ENCODE measurements at places on chromosomes 7 and 10. TPM values are rescaled to one million over a fixed set of nuclear protein-coding genes. Genes with fewer than 3 reads are reported as not detected.

DNA sequence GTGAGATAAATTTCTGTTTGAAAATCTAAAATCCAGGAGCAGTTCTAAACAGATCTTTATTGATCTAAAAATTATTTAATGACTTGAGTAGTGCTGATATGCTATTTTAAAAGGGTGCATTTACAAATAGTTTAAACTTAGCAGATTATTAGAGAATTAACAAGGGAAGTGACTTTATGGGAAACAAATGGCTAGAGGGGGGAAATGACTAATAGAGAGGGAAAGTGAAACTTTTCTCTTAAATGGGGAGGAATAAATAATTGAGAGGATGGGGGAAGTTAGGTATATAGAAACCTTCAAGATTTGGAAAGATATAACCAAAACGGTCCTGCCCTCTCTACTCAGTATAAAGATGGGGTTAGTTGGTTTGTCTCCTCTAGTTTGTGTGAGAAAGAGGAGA is 90.1 kb upstream of the ARMC3 start:
- no peak for DNase-seq

RBM20 gene
- total RNA-seq, result 10.5 TPM

DNA sequence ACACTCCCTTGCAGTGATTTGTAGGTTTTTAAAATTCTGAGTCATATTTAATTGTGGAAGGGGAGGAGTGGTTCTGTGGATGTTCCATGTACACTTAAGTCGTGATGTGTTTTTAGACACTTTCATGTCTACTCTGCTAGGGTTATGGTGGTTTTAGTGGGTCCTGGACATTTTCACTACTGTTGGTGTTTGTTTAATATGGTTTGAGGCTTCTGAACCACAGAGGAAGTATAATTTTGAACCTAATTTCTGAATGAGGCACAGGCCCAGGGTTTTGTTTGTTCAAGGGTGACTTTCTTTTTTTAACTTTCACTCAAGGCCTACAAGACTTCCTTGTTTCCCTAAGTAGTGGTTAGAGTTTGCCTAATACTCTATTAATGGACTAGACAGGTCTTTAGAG is 13.3 kb downstream of the SLC26A5 start:
- no peak for DNase-seq

DNA sequence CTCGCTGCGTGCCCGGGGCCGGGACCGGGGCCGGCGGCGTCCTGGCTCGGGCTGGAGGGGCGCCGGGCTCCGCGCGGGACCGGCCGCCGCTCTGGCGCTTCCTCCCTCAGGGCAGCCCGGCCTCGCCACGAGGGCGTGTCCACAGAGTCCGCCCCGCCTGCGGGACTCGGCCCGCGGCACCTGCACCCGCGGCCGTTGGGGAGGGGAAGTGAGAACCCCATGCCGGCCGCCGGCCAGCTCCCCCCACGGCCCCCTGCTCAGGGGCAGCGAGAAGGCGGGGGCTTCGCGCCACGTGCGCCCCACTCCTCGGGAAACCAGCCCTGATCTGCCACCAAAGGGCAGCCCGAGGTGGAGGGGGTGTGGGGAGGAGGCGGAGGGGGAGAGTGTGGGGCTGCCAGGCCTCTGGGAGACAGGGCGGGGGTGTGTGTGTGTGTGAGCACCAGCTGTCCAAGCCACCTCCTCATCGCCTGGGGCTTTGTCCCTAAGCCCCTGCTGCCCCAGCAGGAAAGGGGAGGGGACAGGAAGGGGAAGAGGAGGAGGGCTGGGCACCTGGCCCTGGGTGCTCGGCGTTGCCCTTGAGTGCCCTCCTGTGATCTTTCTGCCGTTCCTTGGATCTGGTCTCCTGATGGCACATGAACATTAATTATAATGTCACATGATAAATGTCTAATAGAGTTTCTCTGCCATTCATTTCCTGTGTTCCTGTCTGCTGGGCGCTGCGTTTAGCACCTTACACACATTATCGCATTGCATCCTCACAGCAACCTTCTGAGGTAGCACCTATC is at the start of gene PIK3AP1:
TSS of gene PIK3AP1 (minus strand) at position 93 of the 785 bp plus-strand sequence. CDS start 120 bp downstream, outside the sequence.
- peak; percentile 79 for DNase-seq

GPR146 gene
- total RNA-seq, result 9.2 TPM

TSPAN15 gene
- 150 TPM for total RNA-seq

FBXL13 gene
- 6.8 TPM for total RNA-seq

KNDC1 gene
- 0.14 TPM for total RNA-seq

DNA sequence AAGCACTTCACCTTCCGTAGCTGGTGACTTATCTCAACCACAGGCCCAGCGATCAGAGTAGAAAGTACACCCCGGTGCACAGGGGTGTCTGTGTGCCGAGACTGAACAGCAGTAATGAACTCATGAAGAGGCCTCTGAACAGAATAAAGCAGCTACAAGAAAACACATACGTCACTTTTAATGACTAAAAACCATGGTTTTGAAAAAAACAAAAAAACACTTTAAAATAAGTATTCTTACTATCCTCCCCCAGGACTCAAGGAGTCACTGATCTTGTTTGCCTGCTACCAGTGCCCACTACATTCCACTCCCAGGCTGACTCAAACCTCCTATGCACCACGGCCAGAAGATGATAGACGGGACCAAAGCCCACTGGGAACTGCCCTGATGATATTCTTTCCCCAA is 53.8 kb downstream of the NCAPG2 start:
- no peak for DNase-seq

- DNase-seq, result peak; percentile 49
Measured at GRCh38 chr7:15832996-15833395, 146.5 kb upstream of the MEOX2 start.

DNA sequence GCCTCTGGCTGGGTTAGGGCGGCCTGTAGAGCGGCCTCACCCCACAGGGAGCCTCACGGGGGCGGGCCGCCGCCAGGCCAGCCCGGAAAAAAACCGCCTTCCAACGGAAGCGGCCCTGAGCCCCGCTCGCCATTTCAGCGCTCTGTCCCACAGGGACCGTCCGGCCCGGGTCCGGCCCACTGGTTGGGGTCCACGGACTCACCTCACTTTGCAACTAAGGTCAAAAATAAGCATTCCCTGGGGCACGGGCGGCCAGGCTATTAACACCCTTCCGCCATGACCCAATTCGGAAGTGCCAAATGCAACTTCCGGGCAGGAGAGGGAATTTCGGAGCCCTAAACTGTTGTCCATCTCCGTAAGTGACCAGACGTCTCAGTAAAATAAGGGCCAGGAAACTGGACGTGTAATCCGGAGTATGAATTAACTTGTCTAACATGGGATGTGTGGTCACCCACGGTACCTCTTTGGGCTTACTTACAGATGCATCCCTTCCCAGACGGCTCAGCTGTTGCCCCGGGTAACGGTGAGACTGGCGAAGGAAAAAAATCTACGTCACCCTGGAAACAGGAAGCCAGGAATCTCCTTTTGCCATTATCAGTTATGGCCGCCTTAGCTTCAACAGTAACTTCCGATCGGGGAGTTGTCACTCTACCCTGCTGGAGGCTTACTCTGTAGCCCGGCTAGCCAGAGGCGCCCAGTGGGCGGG is at the start of gene BBIP1:
TSS of gene BBIP1 (minus strand) at position 538 of the 706 bp plus-strand sequence. CDS start 1,023 bp downstream, outside the sequence.
- no peak for DNase-seq

DNA sequence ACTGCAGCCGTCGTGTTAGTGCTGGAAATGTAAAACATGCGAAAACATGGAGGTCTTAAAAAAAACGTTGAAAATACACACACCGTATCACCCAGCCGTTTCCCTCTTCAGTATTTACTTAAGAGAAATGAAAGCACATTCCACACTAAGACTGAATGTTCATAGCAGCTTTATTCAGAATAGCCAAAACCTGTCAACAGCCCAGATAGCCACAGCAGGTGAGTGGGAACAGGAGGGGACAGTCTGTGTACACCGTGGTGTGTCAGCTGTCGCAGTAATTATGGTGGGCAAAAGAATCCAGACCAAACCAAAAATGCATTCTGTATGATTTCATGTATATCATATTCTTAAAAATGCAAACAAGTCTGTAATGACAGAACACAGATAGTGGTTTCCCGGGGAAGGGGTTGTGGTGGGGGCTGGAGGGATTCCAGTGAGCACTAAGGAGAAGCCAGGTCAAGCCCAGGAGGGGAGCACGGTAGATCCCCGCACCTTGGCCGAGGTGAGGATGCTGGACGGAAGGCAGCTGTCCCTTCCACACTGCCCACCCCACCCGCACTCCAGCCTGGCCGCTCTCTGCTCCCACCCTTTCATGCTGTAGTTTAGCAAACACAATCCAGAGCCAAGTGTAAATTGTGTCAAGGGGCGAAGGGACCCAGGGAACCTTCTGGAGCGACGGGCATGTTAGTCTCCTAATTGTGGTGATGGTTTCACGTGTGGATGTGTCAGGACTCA is 123.6 kb downstream of the NKX6-2 start:
- no peak for DNase-seq

OR2A7 gene
- total RNA-seq, result 19.1 TPM

DNA sequence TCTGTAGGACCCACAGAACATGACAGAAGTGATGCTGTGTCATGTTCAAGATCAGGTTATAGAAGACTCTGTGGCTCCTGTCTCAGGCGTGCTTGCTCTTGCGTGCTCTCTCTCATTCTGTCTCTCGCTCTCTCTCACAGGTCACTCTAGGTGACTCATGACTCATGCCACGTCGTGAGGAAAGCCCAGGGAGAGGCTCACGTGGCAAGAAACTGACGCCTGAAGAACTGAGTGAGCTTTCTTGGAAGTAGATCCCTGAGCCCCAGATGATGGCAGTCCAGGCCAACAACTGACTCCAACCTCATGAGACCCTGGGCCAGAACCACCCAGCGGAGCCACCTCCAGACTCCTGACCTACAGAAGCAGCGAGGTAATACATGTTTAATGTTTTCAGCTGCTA is 103.3 kb downstream of the DNMBP start:
- no peak for DNase-seq

- DNase-seq, result no peak
Measured at GRCh38 chr10:111747751-111748150, 435.8 kb downstream of the GPAM start.

DNA sequence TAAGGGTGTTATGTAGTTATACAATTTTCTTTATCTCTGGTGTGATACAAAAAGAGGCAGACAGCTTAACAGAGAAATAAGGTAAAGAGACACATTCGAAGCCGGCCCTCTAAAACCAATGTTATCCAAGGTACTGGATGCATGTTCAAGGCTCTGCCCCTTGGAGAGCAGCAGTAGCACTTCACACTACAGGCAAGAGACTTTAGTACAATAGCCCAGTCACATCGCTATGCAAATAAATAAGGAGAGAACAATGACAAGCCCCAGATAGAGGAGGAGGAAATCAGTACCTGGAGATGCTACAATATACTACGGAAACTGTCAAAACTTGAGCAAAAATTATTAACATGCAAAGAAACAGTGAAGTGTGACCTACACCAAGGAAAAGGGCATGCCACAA is 111.1 kb downstream of the ITGB1 start:
- no peak for DNase-seq

Measured in transverse colon (tissue), 4 donors.